Left lung (tissue), 14 donors: ENCODE measurements at places on chromosomes 4 and X. TPM values are rescaled to one million over a fixed set of nuclear protein-coding genes. Genes with fewer than 3 reads are reported as not detected.

Gene JCHAIN
- 184 TPM for total RNA-seq

Gene RBM46
- not detected for total RNA-seq

DNA sequence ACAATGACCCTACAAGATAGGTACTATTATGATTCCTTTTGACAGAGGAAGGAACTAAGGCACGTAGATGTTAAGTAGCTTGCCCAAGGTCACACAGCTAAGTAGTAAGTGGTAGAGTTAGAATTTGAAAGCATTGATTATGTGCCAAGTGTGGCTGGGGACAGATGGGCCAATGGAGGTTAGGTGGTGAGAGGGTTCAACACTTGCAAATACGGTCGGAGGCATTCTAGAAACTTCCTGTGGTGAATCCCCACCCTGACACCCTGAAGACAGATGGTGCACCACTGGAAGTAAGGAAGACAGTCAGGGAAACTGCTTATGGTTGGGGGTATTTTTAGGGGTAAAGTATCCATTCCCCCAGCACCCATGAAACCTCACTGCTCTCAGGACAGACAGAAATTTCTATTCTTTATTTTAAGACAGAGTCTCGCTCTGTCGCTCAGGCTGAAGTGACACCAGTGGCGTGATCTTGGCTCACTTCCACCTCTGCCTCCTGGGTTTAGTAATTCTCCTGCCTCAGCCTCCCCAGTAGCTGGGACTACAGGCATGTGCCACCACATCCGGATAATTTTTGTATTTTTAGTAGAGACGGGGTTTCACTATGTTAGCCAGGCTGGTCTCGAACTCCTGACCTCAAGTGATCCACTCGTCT is 142.5 kb downstream of the RASL11B start:
- H3K4me3 ChIP-seq, result no peak overlapping the region
- H3K27me3 ChIP-seq, result no peaks in the 10 kb centered on the region
- DNase-seq, result no peak
- no peaks in the 10 kb centered on the region for H3K36me3 ChIP-seq
- H3K4me1 ChIP-seq, result no peaks in the 10 kb centered on the region
- H3K27ac ChIP-seq, result no peak overlapping the region

Gene EOLA2
- total RNA-seq, result 22.6 TPM

DNA sequence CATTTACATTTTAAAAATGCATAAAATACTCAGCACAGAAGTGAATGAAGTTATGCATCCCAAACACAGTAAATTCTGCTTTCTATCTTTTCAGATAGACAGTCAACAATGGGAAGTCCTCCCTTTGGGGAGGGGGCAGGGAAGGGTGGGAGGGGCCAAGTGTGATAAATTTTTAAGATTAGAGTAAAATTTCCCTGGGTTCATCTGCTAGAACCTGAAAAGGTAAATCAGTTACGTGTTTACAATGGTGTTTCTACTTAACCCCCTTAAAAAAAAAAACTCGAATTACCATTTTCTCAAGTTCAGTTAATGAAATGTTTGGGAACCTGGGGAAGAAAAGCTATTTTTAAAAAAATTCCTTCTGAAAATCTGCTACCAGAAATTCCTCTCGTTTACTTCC is 9.1 kb downstream of the PITX2 start:
- H3K4me1 ChIP-seq, result no peaks in the 10 kb centered on the region
- H3K4me3 ChIP-seq, result no peak overlapping the region
- H3K36me3 ChIP-seq, result no peaks in the 10 kb centered on the region
- DNase-seq, result no peak

Gene VEGFD
- 20.1 TPM for total RNA-seq
